ENCODE measurements at places on chromosomes 11 and 22.
A peak's percentile ranks its signal among the peaks of the same experiment; 100 is the strongest.

DNA sequence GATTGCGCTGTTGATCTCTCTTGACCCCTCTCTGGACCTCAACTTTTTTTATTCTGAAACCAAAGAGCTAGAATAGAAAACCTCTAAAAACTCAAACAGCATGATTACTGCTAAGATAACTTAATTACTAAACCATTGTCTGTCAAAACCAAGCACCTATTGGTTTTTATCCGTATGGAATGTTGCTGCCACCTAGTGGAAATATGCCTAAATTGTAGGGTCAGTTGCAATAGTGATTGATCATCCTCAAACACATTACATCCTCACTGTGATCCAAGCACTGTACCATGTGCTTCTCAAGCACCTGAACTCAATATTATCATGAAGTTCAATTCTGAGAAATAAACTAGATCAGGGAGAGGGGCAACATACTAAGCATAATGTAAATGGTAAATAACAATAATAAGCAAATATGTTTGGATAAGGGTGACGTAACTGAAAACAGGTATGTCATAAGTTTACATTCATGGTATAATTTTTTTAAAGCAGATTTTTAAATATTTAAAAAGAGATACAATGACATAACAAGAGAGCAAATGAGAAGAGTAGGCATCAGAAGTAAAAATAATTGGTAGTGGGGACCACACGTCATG lies 3.8 kb upstream of the OR5A2 start:
- peak; percentile 44 for DNase-seq

DNA sequence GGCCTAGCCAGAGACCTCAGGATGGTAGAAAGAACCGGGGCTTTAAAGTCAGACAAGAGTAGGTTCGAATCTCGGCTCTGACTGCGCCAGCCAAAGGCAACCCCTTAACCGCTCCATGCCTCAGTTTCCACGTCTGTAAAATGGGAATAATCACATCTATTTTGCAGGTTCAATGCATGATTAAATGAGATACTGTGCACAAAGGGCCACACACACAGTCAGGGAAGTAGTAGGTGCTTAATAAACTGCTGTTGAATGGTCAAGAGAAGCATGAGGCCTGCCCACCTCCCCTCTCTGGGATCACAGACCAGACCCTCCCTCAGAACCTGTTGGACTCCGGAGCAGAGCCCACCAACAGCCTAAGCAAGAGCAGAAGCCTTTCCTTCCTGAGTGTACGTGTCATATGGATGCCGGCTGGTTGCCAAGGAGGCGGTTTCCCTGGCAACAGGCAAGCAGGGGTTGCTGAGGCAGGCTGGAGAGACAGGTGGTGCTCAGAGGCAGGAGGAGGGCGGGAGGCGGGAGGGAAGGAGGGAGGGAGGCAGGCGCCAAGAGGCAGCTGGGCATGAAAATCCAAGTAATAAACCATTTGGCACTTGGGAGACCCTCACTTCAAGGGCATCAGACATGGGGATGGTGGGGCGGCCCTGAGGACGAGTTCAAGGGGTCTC lies 43.9 kb downstream of the NFAM1 start:
- peak; percentile 98 for DNase-seq

DNA sequence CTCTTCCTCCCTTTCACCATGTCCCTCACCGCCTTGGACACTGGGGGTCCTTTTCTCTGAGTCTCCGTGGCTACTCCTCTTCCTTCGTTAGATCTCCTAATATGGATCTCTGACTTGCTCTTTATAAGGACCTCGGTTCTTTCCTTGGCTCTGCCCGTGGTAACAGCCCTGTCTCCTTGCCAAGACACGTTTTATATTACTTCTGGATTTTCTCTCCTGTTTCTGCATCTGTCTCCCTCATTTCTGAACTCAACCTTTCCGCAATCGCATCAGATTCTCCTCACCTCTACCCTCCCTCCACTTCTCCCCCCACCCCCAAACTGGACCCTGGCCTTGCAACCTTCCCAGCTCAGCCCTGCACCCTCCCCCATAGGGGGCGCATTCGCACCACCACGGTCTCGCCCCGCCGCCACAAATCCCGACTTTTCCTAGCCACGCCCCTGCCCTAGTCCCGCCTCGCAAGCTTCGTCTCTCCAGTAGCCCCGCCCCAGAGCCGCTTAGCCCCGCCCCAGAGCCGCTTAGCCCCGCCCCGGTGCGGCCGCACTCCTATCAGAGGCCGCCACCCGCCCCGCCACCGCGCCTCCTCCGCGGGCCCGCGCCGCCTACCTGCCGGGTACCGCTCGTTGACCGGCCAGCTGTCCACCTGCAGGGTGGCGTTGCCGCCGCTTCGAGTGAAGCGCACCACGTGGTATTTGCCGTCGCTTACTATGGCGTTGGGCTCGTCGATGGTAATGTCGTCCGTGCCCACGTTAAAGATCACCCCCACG lies 39.0 kb downstream of the SLC22A12 start:
- DNase-seq = no peak

DNA sequence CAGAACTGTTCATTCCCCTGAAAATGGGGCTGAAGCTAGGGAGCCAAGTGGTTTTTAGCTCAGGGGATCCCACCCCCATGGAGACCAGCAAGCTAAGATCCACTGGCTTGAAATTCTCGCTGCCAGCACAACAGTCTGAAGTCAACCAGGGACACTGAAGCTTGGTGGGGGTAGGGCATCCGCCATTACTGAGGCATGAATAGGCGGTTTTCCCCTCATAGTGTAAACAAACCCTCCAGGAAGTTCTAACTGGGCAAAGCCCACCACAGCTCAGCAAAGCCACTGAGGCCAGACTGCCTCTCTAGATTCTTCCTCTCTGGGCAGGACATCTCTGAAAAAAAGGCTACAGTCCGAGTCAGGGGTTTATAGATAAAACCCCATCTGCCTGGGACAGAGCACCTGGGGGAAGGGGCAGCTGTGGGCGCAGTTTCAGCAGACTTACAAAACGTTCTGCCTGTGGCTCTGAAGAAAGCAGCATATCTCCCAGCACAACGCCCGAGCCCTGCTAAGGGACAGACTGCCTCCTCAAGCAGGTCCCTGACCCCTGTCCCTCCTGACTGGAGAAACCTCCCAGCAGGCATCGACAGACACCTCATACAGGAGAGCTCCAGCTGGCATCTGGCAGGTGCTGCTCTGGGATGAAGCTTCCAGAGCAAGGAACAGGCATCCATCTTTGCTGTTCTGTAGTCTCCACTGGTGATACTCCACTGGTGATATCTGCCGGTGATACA lies 32.7 kb downstream of the GAB4 start:
- DNase-seq = no peak

- no peak for DNase-seq
Observed at GRCh38 chr11:99117603-99118002, 96.9 kb downstream of the CNTN5 start.

DNA sequence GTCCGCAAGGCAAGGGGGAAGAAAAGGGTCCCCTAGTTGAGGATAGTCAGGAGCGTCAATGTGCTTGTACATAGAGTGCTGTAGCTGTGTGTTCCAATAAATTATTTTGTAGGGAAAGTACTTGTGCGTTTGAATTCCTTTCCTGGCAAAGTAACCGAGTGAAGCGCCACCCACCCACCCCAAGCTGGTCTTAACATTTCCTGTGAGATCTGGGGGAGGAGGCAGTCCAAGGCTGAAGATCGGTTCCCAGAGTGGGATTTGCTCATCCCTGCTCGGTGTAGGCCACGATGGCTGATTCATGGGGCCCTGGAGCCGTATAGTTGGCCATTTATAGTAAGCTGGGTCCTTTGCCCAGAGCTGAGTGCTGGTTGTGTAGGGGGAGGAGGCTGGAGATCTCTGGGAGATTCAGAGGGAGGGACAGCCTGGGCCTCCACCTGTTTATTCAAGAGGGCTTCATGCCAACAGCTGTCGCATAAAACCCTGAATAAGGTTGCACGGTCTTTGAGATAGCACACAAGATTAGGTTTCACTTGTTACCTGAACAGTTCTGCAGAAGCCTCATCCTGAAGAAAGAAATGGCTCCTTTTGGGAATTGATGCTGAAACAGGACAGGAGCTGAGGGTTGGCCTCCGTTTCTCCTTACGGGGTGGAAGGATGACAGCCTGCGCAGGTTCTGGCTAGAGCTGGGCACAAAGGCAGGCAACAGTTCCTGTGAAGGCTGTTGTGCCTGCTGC lies 2.4 kb downstream of the ATF4 start:
- DNase-seq = peak; percentile 89

DNA sequence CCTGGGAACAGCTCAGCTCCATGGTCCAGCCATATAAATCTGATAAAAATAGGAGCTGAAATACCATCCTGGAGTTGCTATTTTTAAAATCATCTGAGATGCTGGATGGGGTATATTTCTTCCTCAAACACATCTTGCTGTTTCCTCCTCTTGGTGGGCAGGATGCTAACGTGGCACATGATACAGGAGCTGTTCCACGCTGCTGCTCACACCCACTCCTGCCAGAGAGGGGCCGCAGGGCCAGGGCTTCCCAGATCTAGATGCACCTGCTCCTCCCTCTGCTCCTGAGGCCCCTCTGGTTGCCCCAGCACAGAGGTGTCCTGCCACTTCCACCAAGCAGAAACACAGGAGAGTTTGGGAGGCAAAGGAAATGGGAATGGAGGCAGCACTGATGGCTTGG lies 3.3 kb upstream of the ST3GAL4 start:
- no peak for DNase-seq

GRCh38 chr22:22936915-22937656 lies 49.5 kb downstream of the IGLL5 start:
- DNase-seq = no peak

- DNase-seq = no peak
Observed at GRCh38 chr22:29628996-29629902, 25.8 kb downstream of the NF2 start.

DNA sequence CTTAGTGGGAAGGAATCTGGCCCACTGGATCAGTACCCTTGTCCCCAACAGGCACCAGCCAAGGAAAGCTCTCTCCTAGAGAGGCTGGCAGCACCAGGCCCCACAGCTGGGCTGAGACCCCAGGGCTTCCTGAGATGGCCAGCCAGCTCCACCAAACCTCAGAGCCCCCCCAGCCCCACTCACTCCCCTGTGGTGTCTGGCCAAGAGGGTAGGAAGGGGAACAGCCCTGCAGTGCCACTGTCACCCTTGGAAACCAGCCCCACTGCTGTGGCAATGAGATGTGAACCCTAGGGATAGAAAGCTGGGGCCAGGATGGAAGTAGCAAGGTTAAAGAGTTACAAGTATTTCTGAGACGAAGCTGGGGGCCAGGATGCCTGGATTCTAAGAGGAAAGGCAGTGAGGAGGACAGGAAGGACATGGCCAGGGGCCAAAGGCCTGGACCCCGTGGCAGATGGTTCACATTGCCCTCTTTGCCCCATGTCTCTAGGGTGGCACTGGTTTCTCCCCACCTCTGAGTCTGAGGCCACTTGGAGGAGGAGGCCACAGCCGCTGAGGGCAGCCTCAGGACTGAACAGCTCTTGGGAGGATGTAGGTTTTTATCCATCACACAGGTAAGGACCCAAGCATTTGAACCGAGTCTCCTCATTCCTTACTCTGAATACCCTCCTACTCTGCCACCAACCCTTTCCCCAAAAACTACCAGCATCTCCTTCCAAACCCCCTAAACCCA lies 28.8 kb downstream of the NRXN2 start:
- DNase-seq = no peak

GRCh38 chr11:81707881-81708280 lies 1025.8 kb downstream of the FAM181B start:
- no peak for DNase-seq

GRCh38 chr11:127862406-127862805 lies 725.0 kb downstream of the ETS1 start:
- DNase-seq = no peak

GRCh38 chr11:126265811-126266210 lies 2.9 kb downstream of the SRPRA start:
- DNase-seq = no peak

GRCh38 chr11:34525098-34525497 lies 11.5 kb upstream of the ELF5 start:
- DNase-seq = no peak

DNA sequence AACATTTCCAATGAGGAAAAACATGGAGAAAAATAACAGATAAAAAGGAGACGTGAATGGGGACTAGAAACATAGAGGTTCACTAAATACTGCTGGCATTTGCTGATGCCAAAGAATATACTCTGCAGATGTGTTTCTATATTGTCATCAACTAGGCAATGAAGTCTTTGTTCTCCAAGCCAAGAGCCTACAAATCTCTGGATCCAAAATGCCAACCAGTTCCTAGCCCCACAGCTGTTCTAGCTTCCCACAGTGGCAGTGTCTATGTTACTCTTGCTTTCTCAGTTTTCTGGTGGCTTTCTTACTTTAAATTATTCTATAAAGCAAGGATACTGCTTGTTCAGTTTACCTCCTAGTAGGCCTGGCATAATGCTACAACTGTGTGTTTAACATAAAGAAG lies 977.9 kb upstream of the CCDC90B start:
- no peak for DNase-seq

GRCh38 chr11:67657300-67657699 lies 6.8 kb upstream of the ACY3 start:
- DNase-seq = no peak

DNA sequence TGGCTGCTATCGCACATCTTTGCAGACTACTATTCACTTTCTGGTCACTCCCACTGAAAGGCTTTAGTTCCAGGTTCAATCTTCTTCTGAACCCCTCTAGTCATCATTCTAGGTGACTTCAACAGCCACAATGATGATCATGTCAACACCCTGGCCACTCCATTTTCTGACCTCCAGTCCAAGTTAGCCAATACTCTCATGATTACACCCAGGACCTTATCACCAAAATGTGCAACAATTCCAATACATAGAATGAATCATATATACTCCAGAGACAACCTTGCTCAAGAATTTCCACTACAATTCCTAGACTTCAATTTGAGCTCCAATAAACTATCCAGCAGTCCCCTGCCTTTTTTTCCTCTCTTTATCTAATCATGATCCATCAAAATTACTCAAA lies 70.7 kb downstream of the PAK1 start:
- no peak for DNase-seq

- no peak for DNase-seq
Observed at GRCh38 chr22:48796310-48797015, 1031.2 kb downstream of the BRD1 start.

- DNase-seq = peak; percentile 96
Observed at GRCh38 chr11:72743321-72744221, 8.6 kb downstream of the ARAP1 start.

DNA sequence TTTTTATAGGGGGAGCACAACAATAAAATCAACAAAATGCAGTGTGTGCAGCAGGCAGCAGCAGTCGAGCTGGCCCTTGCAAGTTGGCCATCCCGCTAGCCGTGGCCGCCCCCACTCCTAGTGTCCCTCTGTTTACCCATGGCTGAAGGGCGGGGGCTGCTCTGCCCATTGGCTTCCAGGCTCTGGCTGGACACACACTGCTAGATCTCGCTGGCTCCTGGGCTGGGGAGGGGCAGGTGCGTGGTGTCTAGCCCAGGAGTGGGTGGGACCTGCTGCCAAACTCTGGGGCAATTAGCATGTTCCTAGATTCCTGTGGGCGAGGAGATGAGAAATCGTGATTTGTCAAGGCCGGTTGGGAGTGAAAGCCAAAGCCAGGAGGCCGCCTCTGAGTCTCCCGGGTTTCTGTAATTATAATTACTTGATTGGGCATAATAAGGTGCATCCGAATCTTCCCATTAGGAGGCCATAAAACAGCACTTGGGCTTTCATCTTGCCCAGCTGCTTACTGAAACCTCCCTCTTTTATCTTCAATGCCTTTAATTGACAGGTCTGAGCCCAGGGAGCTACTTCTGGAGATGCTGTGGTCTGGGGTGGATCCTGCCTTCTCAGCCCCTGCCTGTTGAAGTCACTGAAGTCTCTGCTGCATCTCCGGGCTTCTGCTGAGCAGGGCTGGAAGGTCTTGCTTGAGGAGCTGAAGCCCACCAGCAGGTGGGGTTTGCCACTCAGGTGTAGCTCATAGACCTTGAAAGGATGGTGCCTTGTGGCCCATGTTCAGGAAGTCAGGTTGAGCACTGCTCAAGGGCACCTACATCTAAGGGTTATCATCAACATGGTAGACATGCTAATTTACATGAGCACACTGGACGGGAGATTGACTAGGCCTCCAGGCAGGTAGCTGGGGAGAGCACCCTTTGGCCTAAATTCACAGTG lies 44.5 kb upstream of the DKK3 start:
- DNase-seq = no peak

Measured in NCI-H2171 treated with DMSO at 0.1 percent for 48 hours (cell line).